ENCODE measurements at places on chromosomes 3 and 15.
A peak's percentile ranks its signal among the peaks of the same experiment; 100 is the strongest.

DNA sequence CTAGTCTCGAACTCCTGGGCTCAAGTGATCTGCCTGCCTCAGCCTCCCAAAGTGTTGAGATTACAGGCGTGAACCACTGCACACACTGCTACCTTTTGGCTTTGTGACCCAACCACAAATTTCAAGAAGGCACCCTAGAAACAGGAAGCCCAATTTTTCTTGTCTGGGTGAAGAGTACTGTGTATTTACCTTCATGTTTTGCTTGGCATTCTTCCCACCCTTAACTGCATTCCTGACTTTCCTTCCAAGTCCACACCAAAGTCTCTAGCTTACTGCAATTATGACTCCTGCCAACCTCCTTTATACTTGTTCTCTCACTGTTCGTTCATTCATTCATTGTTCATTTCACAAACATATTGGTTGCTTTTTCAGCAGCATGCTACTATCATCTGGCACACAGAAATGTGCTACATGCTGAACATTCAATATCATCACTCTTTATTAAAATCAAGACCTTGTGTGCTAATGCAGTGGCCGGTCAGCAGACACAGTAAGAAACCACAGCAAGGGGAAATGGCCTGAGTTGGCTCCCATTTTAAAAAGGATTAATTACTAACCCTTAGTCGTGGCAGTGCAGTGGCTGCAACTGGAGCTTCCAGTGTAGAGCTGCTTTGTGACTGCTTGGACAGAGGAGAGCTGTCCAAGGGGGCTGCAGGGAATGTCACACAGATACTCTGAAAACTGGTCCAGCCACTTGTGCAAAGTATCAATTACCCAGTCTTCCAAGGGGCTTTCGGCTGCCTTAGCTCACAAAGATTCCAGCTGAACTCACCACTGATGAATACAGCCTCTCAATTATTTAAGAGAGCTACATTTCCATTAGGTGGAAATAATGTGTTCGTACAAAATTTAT is 94.0 kb downstream of the ETFA start:
- no peak for DNase-seq

DNA sequence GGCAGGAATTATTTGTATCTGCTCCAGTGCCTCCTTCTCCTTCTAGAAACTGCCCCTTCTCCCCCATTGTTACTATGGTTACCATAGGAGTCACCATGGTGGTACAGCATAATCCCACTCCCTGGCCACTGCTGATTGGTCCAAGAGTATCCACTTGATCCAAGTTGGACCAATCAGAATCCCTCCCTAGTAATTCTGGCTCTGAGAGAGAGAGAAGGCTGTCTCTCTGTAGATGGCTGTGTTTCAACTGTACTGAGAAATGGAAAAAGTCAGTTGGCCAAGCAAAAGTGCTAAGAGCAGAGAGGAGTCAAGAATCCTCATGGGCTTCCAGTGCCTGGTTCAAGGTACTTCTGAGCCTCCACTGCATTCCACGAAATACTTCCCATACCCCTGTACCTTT is 120.6 kb upstream of the SPATA12 start:
- no peak for DNase-seq

GRCh38 chr3:142888099-142888480 is 793 bp downstream of the PCOLCE2 start:
- peak; percentile 91 for DNase-seq

GRCh38 chr3:31218082-31218481 is 314.6 kb upstream of the STT3B start:
- DNase-seq = no peak

GRCh38 chr3:50304601-50305000 is 1.2 kb upstream of the HYAL1 start:
- DNase-seq = no peak

GRCh38 chr3:186824430-186825139 is 17.9 kb upstream of the ADIPOQ start:
- DNase-seq = no peak

DNA sequence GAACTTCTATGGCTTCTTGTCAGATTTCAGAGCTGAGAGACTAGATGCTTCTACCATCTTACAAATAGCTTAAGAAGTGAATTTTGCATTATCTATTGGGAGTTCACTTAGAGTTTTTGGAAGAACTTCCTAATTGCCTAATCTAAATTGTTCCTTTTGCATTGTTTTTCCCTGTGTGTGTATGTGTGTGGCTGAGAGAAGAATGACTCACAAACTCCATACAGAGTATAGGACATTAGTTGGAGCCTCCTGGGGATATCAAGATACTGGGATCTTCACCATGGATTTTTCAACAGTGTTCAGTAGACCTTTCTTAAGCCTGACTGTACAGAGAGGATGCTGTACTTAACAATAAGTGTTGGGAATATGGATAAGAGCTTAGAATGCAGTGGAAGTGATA is 10.9 kb downstream of the TLNRD1 start:
- no peak for DNase-seq

DNA sequence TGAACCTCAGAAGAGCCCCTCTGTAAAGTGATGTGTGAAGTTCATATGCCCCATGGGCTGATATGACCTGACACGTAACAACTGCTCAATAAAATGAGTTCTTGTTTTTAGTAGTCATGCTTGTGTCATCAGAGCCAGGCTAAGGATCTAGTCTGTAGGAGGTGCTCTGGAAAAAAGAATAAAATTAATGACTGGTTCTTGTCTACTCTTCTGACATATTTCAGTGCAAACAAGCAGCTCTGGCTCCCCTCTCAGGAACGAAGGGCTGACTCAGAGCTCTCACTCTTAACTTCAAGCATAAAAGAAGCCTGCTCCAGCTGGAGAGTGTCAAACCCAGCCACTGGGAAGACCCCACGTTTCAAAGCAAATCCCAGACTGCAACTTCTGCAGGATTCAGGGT is 77.0 kb downstream of the LRIG1 start:
- DNase-seq = no peak

- DNase-seq = no peak
Measured at GRCh38 chr3:134483195-134483900, 2.4 kb downstream of the ANAPC13 start.

GRCh38 chr15:45402955-45403877 is 24.9 kb upstream of the GATM start:
- DNase-seq = no peak

DNA sequence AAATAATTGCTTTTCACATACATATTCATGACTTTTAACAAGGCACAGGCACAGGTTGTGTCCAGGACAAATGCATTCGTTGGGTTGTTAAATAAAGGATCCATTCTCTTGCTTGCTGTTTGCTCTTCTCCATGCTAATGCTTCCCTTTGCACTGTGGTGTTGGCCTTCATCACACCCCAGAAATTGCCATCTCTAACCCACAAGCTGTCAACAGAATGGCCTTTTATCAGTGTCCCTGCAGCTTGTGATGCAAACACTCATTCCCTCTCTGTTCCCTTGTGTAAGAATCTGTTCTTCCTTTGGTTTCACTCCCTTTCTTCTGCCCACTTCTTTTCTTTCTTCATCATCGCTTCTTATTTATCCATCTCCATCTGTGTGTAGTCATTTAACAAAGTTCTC is 72.2 kb downstream of the SLC7A14 start:
- DNase-seq = no peak

- no peak for DNase-seq
Measured at GRCh38 chr3:126888186-126888760, 94.6 kb upstream of the PLXNA1 start.

GRCh38 chr3:27467545-27467944 is 16.6 kb downstream of the SLC4A7 start:
- DNase-seq = no peak

GRCh38 chr15:78047761-78048627 is 29.5 kb downstream of the TBC1D2B start:
- DNase-seq = no peak

DNA sequence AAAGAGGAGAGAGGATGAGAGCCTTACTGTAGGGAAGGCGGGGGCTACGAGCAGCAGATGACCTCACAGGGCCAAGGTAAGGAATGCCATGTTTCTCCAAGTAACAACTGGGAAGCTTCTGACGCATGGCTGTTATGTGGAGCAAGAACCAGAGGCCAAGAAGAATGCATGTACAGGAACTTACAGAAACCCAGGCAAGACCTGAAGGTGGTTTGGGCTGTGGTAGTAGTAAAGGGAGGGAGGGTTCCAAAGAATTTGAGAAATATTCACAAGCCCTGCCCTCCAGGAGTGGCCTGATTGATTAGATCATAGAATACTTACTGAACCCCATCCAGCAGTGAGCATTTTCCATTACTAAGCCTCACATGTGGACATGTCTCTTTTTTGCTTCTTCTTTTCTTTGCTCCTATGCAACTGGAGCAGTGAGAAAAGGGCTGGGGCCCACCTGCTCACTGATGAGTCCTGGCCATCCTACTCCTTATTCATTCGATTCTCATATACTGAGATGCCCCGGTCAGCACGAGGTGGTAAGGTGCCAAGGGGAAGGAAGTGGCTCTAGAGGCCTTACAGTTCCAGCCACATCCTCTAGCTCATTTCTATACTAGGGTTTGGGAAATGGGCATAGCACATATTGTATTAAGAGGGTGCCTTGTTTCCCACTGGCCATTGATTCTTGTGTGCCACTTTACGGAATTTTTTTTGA is 8.3 kb upstream of the SLC12A8 start:
- DNase-seq = no peak

- DNase-seq = peak; percentile 24
Measured at GRCh38 chr3:115523458-115523857, 99.9 kb upstream of the GAP43 start.

DNA sequence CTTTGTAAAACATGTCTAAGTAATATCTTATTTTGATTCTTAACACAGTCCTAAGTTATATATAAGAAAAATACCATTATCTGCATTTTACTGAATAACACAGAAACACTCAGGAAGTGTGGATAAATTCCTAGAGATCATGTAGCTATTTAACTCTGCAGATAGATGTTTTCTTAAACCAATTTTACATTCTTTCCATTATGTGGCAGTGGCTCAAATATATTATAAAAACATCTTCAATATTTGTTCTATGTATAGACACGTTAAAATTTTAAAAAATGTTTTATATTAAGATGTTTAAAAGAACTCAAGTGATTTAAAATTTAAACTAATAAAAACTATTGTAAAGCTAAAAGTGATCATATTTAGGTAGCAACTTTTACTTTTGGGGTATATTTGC is 683.8 kb downstream of the DIPK2A start:
- DNase-seq = no peak

GRCh38 chr3:30457081-30457480 is 149.3 kb upstream of the TGFBR2 start:
- DNase-seq = no peak

GRCh38 chr3:52349611-52350395 is 33.7 kb downstream of the DNAH1 start:
- DNase-seq = no peak

DNA sequence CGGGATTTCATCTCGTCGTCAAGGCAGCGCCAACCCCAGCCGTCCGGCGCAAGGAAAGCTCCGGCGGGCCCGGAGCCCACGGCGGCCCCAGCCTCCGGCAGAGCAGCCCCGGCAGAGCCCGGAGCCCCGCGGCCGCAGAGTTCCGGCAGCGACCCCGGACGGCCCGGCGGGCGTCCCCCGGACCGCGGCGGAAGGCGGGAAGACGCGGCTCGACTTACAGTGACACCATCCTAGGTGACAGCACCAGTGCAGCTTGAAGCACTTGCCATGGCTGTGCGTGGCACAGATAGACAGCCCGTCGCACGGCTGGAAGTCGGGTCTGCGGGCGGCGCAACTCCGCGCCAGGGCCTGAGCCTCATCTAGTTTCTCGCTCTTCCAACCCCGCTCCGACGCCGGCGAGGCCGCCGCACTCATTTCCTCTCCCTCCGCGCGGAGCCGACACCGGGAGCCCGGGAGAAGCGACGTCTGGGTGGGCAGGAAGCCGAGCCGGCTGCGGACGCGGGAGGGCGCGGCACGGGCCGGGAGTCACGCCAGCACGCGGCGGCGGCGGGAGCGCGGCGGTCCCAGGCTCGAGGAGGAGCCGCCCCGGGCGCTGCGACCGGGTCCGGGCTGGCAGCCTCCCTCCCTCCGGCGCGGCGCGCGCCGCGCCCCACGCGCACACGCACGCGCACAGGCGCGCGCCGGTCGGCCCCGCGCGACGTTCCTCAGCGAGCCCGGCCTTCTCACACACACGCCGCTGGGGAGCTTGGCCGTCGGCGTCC is at the start of gene C3orf70:
Gene C3orf70 (minus strand): TSS at position 651 of the 761 bp plus-strand sequence. CDS start 237 bp downstream, at position 414.
- no peak for DNase-seq

- DNase-seq = no peak
Measured at GRCh38 chr15:56971571-56971970, 53.1 kb downstream of the TCF12 start.

GRCh38 chr15:65971741-65971995 is 102.4 kb downstream of the RAB11A start:
- DNase-seq = no peak

GRCh38 chr15:101107625-101108460 is 144.0 kb downstream of the CHSY1 start:
- DNase-seq = peak; percentile 8

DNA sequence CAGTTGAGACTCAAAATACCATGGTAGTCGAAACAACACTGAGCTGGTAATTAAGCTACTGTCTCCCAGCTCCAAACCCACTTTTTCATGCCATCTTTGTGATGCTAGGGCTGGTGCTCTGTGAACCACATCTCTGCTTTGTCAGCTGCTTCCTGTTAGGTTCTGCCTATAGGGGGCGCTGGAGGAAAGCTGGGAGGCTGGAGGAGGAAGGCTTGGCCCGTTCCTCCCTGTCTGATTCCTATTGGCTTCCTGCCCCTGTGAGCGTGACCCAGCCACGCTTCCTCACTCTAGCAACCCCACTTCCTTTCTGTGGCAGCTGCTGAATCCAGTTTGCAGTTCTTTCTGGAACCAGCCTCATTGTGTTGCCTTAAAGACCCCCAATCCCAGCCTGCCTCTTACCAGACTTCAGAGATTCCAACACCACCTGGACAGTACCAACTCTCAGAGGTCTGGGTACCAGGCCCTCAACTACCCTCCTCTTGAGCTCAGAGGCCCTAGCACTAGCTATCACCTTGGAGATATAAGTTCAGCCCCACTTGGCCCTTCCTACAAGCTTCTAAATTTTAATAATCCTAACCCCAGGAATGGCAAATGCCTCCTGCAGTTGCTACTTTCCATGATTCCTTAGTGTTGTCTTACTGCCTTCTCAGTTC is 120.9 kb downstream of the ERC2 start:
- DNase-seq = no peak

- DNase-seq = no peak
Measured at GRCh38 chr15:32057876-32058425, 27.6 kb downstream of the CHRNA7 start.

DNA sequence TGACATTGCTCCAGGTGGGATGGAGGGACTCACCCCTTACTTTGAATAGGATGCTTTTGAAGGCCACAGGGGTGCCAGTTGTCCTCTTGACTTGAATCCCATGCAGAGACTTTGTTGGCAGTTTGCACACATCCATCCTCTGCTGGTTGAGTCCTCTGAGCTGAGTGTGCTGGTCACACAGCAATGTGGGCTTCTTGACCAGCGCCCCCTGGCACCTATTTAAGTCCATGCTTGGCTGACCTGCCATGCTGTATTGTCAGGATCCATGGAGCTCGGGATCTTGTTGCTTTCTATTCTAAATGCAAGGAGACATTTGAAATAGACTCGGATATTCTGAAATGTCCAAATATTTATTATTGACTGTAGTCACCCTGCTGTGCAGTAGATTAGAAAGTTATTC is 19.8 kb downstream of the RAB7A start:
- DNase-seq = no peak

Measured in NCI-H1694 (cell line).